Calu3 (cell line): ENCODE measurements at places on chromosomes 7 and 10.

- DNase-seq = peak; percentile 74
Measured at GRCh38 chr7:1741751-1742554, 71.9 kb downstream of the ELFN1 start.

DNA sequence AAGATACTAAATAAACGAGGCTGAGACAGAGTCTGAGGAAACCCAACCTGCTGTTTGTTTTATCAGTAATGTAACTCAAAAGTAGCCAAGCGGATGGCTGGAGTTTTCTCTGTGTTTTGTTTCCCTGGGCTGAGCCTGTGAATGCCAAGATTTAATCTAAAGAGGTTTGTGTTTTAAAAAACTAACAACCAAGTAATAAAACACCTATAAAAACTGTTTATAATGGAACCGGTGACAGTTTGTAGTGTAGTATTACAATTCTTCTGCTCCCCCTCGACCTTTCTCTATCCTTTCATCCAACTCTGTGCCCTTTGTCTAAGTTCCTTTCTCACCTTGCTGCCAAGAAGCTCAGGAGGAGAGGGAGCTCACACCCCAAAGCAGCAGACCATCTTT is 2.6 kb upstream of the KAT6B start:
- DNase-seq = no peak

- no peak for DNase-seq
Measured at GRCh38 chr10:7649673-7650300, 17.0 kb downstream of the ITIH5 start.

DNA sequence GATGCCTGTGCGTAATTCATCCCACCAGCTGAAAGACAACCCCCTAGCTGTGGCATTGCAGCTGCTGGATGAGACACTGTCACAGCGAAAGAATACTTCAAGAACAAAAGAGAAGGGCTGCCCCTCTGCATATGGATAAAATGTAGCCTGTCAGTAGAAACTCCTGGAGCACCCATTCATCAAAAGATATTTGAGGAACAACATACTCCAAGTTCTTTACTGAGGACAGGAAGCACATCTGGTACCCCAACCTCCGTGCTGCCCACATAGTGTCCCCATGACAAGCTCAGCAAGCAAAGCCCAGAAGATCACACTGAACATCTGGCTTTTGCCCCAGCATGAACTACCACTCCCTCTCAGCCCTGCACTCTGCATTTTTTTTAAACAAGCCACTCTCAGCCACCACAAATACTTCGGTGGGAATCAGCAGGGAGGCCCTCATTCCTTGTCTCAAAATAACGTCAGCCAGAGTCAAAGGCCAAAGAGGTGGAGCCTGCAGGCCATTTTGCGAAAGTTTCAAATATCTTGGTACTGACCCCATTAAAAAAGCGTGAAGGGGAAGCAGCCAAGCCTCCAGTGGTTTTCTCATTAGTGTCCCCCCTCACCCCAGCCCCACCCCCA is 1.7 kb downstream of the CREB3L2 start:
- DNase-seq = no peak

DNA sequence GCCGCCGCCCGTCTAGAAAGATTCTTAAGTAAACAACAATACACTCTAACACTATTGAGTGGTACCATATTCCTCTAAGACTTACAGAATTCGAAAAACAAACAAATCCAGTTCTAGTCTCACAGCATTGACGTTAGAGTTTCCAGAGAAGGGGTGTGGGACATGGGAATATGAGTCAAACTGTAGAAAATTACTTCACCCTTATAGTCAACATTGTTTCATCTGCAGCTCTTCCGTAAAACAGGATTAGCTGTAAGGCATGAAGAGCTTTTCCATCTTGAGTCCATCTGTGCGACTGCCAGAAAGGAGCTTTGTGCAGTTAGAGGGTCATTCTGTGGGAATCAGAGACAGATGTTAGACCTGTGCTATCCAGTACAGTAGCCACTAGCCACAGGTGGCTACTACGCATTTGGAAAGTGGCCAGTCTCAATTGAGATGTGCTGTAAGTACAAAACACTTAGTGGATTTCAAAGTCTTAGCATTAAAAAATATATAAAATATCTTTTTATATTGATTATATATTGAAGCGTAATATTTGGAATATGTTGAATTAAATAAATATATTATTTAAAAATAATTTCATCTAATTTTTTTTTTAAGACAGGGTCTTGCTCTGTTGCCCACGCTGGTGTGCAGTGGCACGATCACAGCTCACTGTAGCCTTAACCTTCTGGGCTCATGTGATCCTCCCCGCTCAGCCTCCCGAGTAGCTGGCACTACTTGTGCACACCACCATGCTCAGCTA is 79.8 kb upstream of the MPP7 start:
- DNase-seq = no peak

DNA sequence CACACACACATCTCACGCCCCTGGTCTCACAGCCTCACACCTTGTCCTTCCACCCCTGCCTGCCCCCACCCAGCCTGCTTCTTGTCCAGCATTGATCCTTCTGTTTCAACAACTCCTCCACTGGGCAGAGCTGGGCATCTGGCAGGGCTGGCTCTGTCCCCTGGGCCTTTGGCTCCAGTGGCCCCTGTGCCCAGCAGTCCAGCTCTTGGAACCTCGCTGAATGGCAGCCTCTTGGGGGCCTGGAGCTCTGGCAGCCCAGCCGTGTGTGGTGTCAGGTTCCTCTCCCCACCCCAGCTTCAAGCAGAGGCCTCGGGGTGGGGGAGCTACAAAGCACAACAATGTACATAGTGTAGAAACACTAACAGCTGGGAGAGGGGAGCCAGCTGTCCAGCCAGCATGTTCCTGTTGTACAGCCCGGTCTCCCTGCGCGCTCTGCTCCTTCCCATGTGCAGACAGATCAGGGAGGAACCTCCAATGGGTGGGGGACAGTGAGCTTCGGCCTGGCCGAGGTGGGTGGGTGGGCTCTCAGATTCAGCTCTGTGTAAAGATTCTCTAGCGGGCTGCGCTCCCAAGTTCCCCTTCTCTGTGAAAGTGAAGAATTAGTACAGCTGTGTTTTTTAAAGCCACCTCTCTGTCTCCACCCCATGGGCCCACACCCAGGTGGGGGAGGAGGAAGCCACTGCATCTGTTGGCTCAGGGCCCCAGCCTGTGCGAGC is 19.4 kb downstream of the ZMIZ2 start:
- no peak for DNase-seq

- peak; percentile 83 for DNase-seq
Measured at GRCh38 chr7:38169847-38170246, 8.2 kb upstream of the STARD3NL start.

DNA sequence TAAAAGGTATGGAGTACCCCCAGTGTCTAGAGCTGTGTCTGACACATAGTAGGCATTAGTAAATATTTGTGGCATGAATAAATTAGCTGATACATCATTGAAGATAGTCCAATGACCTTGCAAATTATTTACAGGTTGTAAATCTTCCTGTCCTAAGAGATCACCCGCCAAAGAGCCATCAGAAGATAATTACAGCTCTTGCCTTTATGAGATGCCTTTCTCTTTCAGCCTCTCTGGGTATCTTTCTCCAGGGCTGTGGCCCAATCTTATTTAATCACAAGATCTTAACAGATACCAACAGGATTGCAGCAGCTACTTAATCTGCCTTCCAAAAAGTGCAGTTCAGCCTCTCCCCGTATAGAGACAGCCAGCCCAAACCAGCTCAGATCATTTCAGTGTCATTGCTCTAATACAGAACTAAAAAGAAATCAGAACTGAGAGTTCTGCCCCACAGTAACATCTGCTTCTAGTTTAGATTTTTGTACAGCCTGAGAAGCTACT is 41.5 kb downstream of the MYOF start:
- no peak for DNase-seq
